ENCODE measurements at places on chromosomes 4 and X.

GRCh38 chrX:96907516-96908272 is 24.0 kb downstream of the RPA4 start:
- DNase-seq: no peak

DNA sequence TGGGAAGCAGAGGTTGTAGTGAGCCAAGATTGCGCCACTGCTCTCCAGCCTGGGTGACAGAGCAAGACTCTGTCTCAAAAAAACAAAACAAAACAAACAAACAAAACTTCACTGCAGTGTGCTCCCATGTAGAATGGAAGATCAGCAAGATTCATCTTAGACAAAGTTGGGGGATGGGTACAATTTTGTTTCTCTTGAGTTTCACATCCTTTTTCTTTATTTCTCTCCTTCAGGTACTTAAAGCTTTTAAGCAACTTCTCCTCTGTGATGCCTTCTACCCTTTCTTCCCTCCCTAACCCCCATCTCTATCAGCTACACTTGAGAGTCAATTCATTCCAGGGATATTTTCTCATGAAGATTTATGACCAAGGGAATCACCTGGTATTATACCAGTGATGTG is 15.5 kb upstream of the RBBP7 start:
- DNase-seq: no peak

GRCh38 chr4:165537028-165537648 is 158.3 kb downstream of the CPE start:
- no peak for DNase-seq

DNA sequence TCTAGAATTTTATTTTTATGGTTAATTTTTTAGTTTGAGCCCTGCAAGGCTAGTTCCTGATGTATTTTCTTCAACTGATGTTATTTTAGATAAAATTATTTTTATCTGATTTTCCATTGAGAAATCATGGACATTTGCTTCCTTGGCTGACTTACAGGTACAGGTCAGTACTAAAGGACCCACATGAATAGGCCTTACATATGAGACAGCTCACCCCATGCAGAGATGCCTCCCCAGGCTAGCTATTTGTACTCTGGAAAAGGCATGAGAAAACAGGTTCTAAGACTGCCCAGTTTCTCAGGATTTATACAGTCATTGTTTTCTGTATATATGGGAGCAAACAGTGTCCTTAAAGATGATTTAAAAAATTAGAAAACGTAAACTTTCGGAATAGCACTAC is 255.5 kb downstream of the BMPR1B start:
- DNase-seq: no peak

DNA sequence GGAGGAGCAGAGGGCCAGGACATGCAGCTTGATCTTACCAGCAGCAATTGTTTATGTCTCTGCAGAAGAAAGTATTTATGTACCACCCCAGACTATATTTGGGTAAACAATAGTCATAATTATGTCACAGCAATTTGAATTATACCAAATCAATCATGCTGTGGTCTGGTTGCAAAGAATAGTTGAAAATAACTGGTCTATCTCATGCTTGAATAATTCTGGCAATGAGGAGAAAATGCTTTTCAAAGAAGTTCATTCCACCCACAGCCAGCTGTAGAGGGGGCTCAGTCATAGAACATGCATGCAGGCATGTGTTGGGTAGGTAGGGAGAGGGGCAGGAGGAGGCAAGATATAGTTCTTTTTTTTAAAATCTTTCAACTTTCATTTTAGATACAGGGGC is 399.2 kb downstream of the IL15 start:
- no peak for DNase-seq

GRCh38 chrX:37453821-37454220 is 104.7 kb downstream of the PRRG1 start:
- no peak for DNase-seq

GRCh38 chr4:153987291-153987690 is 198.4 kb upstream of the SFRP2 start:
- no peak for DNase-seq

- no peak for DNase-seq
These were observed 185.3 kb downstream of the MID1IP1 start for GRCh38 chrX:38986586-38986985.

DNA sequence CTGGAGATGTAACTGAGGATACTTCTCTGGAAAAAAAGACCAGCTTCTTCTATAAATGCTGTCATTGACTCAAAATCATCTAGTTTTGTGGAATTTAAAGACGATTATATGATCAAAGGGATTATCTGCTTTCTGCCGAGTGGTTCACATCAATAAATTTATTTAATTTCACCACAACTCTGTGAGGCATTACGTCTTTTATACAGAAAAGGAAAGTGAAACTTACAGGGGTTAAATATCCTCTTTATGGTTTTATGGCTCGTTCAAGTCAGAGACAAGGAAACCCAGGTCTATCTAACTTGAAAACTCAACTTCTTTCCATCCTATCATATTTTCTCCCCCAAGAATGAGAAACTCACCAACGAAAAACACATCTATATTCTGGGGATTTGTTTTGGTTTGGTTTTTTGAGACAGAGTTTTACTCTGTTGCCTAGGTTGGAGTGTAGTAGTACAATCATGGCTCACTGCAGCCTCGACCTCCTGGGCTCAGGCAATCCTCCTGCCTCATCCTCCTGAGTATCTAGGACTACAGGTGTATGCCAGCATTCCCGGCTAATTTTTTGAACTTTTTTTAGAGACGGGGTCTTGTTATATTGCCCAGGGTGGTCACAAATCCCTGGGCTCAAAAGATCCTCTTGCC is 377.9 kb upstream of the EMCN start:
- DNase-seq: no peak

GRCh38 chr4:24770032-24770584 is 25.3 kb upstream of the SOD3 start:
- DNase-seq: no peak

DNA sequence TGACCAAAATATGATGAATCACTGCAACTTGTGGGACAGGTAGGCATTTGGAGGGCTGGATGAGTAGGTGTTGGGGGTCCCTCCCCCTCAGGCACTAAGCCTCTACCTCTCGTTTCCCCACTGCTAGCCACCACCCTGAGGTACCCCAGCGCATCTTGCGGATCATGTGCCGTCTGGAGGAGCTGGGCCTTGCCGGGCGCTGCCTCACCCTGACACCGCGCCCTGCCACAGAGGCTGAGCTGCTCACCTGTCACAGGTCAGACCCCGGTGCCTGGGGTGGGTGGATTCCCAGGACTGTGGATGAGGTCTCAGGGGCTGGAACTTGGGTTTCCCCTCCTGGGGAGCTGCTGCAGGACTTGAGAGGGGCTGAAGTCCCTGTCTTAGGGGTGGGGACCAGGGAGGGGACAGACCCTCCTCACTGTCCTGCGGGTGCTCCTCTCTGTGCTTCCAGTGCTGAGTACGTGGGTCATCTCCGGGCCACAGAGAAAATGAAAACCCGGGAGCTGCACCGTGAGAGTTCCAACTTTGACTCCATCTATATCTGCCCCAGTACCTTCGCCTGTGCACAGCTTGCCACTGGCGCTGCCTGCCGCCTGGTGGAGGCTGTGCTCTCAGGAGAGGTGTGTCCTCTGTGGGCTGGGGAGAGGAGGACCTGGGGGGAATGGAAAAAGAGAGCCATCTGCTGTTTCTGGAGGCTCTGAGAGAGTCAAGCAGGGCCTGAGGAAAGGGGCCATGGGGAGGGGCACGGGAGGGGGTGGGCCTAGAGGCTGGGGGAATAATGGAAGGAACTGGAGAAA is 10.1 kb upstream of the ERAS start:
- DNase-seq: no peak

- no peak for DNase-seq
These were observed 25.2 kb downstream of the NYX start for GRCh38 chrX:41472231-41472815.

GRCh38 chr4:98504091-98504490 is 154.3 kb downstream of the TSPAN5 start:
- DNase-seq: no peak

GRCh38 chrX:119758731-119759247 is 401 bp downstream of the SOWAHD start:
- DNase-seq: no peak

DNA sequence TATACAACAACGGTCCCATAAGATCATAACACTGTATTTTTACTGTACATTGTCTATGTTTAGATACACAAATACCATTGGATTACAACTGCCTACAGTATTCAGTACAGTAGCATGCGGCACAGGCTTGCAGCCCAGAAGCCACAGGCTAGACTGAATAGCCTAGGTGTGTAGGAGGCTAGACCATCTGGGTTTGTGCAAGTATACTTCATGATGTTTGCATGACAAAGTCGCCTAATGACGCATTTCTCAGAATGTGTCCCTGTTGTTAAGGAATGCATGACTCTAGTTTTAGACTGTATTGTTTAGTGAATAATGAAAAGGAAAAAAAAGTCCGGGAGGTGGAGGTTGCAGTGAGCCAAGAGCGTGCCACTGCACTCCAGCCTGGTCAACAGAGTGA is 56.5 kb upstream of the C4orf50 start:
- DNase-seq: no peak

DNA sequence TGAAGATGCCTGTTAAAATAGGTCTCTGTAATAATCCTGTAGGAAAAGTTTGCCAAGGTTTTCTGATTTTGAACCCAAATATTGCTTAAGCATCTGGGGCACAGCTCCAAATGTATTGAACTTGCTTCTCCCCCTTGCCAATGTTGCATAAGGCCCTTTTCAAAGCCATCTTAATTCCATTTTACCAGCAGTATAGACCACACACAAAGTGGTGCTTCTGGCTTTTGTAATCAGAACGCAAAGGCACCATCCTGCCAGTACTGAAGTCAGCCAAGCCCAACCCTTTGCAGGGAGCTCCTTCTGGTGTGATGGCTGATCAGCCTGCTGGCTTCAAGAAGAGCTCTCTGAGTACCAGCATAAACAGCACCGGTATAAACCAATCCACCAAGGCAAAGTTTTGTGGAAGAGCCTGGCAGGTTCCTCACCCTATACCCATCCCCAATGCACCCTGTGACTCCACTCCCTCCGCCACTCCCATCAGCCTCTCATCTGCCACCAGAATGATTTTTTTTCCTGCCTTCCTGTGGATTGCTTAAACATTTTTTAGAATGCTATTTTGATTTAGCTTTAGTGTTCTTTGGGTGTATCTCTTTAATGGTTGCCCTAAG is 39.2 kb upstream of the USP9X start:
- DNase-seq: no peak
